ENCODE measurements at places on chromosomes 6 and 20.

DNA sequence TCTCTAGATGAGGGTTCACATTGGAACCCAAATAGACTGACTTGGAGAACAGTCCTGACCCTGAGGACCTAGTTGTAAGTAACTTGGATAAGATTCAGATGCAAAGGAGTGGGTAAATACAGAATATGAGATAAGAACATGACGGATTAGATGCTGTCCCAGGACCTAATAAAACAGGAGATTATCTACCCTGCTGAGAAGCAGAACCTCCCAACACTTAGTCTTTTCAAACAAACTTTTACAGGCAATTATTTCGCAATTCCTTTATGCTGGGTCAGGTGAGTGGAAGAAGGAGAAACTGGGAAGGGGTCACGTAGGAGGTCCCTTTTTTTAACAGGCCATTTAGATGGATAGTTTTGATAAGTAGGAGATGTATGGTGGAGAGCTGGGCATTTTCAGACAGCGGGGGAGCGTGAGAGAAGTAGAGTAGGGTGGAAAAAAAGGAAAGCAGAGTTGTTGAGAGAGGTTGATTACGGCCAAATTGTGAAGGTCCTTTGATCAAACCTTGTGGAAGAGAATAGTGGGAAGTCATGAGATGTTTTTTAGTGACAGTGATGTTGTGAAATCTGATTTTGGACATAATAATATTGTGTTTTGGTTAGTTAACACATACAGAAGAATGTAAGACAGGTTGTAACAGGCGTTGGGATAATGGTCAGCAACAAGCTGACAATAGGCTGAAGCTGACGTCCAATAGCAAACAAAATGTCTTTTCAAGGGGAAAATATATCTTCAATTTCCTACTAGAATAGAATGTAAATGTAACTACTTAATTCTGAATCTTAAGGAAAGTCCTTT lies 32.8 kb downstream of the FAM83B start:
- DNase-seq, result no peak

GRCh38 chr20:38725931-38726803 lies 1.9 kb downstream of the SLC32A1 start:
- peak; percentile 33 for DNase-seq

GRCh38 chr6:113997116-113997515 lies 26.2 kb upstream of the HDAC2 start:
- peak; percentile 70 for DNase-seq

- peak; percentile 21 for DNase-seq
Measured at GRCh38 chr20:36573798-36574365, 485 bp downstream of the TGIF2 start.

DNA sequence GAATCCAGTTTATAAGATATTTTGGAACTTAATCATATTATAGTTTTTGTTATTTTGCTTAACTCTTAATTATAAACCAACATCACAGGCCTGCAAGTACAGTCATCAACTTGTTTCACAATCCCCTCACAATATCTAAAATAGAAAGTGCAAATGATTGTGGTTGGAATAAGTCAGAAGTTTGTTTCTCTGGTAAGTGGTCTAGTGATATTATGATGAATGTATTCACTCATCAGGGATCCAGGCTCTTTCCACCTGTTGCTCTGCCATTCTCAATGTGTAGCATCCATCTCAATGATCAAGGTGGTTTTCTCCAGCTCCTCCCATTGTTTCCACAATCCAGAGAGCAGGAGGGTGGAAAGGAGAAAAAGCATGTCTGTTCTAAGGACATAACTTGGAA lies 54.2 kb downstream of the OPN5 start:
- DNase-seq, result no peak

DNA sequence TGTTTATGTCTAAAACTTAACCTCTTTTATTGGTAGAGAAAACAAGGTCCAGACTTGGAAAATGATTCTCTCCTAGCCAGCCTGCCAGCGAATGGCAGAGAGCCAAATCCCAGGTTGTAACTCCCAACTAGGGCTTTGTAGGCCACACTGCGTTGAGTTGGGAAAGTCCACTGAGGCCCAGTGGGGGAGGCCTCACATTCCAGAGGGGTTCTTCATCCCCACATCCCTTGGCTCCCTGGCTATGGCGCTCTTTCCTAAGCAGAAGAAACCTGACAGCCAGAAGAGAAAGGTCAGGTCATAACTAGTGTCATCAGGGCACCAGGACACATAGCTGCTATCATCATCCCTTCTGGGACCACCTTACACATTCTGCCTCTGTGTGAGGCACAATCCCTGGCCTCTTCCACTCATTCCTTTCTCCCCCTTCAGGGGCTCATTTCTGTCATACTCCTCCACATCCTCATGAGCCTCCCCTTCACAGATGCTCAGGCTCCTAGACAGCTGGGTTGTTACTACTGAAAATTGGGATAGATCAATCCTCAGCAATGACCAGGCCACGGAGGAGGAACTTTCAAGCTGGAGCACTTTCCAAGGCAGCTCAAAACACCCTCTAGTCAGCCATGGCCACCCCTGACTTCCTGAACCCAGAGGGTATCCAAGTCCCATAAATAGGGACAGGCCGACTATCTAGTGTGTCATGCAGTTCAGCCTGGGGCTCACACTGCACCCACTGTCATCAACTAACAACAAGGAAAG lies 48.6 kb downstream of the TCP11 start:
- peak; percentile 87 for DNase-seq

- no peak for DNase-seq
Measured at GRCh38 chr6:88785478-88785877, 177.9 kb downstream of the RNGTT start.

- no peak for DNase-seq
Measured at GRCh38 chr20:35314816-35315631, 22.8 kb upstream of the FAM83C start.

DNA sequence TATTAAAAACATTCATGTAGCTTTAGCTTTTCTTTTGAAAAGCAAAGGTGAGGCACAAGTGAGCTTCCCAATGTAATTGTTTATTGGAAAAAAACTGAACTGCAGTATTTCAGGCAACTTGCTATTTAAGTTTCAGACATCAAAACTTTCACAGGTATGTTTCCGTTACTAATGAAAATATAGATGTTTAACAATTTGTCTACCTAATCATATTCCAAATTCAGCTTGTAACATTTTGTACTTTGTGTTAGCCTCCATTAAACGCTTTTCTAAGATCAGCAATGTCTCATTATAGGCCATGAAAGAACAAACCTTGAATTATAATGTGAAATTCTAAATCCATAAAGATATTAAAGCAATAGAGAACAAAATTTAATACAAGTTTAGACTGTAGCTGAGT lies 69.5 kb downstream of the AHI1 start:
- no peak for DNase-seq

- DNase-seq, result no peak
Measured at GRCh38 chr20:11912659-11913415, 4.9 kb upstream of the BTBD3 start.

GRCh38 chr6:31752739-31753319 lies 9.6 kb upstream of the SAPCD1 start:
- DNase-seq, result peak; percentile 82

- DNase-seq, result peak; percentile 79
Measured at GRCh38 chr6:145070791-145071190, 664.5 kb downstream of the EPM2A start.

DNA sequence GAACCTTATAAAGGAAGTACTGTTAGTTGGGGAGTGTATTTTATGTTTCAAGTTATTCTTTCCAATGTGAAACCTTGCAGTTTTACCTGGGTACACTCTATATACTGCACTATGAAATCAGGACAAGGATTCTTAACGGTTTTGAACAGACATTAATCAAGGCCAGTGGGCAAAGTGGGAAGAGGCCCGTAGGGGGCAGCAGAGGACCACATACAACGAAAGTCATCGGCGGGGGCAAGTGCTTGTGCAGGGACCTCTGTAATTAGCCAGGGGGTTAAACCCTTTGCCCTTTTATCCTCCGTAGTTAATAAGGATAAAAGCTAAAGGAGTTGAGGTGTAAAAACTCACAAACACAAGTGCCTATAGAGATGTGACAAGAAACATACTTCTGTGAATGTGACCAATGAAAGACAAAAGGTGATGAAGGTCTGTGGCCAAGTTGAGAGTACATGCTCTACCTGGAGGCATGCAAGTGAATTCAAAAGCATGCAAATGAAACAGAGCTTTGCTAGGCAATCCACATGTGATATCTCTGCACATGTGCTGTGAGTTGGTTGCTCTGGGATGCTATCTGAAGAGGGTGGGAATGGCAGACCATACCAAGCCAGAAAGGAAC lies 392.7 kb upstream of the MAN1A1 start:
- DNase-seq, result peak; percentile 14

DNA sequence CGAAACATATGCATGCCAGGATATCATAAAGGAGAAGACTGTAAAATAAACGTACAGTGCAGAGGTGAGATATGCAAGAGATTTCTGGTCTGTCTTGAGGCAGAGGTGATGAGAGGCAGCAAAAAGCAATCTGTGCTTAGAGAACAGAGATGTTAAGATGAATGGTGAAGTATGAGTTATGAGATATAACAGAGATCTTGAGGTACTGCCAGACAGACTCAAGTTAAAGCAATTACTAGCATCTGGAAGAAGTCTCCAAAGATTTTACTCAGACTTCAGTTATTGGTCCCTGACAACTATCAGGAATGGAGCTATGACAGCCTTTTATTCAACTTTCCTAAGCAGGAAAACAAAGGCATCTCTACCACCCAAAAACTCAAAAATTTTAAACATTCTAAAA lies 122.8 kb upstream of the DST start:
- DNase-seq, result no peak

GRCh38 chr6:53437557-53438202 lies 88.9 kb upstream of the ELOVL5 start:
- DNase-seq, result peak; percentile 82

DNA sequence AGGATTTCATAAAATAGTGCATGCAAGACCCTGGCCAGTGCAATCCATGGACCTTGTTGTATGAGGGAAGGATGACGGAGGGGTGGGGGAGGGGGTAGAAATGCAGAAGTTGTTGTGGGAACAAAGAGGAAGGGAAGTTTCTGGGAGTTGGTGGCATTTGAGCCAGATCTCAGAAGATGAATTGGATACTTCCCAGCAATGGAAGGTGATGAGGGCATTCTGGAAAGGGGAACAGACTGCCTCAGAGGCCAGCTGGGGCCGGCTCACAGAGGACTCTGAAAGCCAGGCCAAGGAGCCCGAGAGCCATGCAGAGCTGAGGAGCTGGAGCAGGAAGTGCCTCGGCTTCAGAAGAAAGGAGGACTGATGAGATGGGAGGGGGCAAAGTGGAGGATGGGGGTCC lies 2.7 kb downstream of the TMEM74B start:
- no peak for DNase-seq

- DNase-seq, result peak; percentile 35
Measured at GRCh38 chr6:11911538-11911937, 100.6 kb upstream of the HIVEP1 start.

DNA sequence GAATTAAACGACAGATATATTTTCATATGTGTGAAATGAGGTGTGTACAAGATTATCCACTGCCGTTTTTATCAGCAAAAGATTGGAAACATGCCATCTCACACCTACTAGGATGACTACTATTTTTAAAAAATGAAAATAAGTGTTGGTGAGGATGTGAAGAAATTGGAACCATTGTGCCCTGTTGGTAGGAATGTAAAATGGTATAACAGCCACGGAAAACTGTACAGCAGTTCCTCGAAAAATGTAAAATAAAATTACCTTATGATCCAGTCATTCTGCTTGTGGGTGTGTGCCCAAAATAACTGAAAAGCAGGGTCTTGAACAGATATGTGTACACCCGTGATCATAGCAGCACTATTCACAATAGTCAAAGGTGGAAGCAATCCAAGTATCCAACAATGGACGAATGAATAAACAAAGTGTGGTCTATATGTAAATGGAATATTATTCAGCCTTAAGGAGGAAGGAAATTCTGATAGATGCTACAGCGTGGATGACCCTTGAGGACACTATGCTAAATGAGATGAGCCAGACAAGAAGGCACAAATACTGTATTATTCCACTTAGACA lies 27.0 kb upstream of the CCN5 start:
- no peak for DNase-seq

GRCh38 chr6:22024973-22025467 lies 271.8 kb downstream of the PRL start:
- no peak for DNase-seq

DNA sequence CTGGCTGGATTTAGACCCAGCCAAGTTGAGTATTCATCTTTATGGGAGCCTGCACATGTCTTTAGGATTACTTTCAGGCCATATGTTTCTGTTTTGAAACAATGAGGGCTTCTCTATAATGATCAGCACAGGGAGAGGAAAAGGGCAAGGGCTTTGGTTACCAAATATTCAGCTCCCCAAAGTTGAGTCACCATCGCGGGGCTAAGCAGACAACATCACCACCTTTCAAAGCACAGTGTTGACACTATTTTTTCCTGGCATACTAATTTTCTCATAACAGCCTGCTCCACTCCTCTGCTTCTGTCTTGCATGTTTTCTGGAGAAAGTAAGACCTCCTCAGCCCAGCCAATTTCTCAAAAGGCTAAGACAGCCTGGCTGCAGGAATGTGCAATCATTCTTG lies 4.9 kb downstream of the SCML4 start:
- DNase-seq, result no peak

GRCh38 chr6:7697820-7698623 lies 27.9 kb upstream of the BMP6 start:
- peak; percentile 83 for DNase-seq

DNA sequence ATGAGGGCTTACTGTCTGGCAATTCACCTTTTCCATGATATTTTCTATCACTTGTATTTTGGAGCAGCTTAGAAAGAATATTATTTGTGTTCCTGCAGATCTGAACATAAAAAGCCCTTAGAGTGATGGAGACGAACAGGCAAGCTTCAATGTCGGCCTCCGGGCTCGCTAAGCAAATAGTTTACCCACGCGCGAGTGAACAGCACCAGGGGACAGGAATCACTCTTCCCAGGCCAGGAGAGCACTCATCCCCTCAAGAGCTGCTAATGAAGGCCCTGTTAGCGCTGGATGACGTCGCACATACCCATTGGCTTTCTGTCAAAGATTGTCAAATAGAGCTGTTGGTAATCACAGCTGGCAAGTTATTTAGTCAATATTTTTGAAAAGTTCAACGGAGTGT lies 395.7 kb downstream of the ZFAND3 start:
- DNase-seq, result no peak

DNA sequence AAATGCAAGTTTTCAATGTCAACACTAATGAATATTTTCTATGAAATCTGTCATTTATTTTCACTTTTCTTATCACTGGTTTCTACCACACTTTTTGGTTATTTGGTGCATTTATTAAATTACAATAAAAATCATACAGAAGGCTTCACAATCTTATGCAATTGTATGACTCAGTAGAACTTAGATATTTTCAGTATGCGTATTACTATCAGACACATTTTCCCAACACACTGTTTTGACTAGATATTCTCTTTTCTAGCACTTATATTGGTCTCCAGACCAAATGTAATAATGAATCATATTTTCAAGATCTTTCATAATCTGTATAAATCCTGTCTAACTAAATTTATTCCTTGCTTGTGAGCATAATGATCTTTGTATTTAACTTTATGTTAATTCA lies 74.1 kb downstream of the FAM83B start:
- DNase-seq, result no peak

All from foreskin fibroblast (primary cell).